ENCODE measurements at places on chromosomes 3 and 15.

DNA sequence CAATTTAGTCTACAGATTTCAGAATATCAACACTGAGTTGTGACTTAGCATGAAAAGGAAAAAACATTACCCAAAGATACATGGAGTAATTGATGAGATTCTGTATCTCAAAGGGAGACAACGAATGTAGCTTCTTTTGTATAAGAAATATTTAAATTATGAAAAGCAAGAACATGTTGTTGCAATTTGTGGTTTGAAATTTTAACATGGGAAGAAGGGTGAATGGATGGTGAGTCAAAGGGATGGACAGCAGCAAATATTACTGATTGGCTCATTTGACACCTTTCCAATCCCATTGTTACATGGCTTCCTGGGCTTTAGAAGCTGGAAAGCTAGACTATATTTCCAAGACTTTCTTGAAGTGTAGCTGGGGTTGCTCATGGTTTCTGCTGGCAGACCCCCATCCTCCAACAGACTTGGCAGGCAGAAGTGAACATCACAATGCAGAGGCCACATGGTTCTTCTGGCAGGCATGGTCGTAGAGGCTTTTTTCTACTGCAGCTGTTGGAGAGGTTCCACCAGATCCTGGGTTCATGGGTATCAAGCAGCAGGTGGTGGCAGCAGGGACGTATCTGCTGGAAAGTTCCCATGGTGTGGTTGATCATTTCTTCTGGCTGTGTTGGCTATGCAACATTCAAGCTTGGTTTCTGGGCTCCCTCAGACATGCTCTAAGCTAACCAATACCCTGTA is 47.2 kb upstream of the KPNA4 start:
- DNase-seq: no peak

- DNase-seq: no peak
These were observed 127.0 kb upstream of the CD96 start for GRCh38 chr3:111415018-111415417.

DNA sequence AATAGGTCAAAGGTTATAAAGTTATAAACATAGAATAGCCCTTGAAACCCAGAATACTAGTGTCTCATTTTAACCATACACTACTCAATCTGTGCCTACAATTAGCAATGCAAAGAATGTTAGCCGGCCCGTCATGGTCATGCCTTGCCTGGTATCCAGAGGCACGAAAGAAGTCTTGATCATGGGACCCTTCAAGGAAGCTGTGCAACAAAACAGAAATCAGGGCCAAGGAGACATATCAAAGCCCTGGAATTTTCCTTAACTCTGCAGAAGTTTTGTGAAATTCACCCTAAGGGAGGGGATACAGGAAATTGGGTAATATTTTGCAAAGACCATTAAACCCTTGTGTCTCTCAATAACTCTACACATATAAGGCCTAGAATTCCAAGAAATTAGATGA is 482.4 kb downstream of the ROBO1 start:
- no peak for DNase-seq

GRCh38 chr3:59813148-59813538 is 763.3 kb upstream of the CFAP20DC start:
- DNase-seq: no peak

All from SIG-M5 (cell line).